ENCODE measurements at places on chromosomes 3 and 15.

DNA sequence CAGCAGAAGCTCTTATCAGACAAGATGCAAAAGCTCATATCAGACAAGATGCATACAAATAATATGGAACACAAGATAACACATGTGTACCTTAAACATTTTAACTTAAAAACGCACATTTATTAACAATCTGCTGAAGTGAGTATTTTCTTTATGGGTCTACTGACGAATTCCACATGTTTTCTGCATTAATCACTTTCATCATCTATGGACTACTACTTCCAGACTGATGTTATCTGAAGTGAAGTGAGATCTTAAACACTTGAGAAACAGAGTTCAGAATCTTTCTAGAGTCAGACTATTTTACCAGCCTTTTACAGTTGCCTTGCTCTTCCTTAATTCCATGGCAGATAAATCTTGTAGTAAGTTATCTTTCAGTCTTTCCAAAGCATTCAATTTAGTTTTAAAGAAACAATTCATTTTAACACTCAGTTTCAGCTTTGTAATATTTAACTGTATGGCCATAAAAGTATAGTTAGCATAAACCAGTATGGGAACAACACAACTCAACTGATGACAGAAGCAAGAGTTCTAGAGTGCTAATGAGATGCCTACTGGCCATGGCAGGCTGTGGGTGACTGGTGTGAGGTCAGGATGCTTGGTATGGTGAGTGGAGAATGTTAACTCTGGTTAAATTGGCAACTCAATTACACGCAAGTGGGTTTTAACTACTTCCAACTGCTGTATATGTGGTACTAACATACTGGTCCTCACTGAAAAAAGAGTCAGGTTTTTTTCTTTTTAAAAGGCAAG, 9.8 kb downstream of the CMTM6 start:
- no peak for DNase-seq

DNA sequence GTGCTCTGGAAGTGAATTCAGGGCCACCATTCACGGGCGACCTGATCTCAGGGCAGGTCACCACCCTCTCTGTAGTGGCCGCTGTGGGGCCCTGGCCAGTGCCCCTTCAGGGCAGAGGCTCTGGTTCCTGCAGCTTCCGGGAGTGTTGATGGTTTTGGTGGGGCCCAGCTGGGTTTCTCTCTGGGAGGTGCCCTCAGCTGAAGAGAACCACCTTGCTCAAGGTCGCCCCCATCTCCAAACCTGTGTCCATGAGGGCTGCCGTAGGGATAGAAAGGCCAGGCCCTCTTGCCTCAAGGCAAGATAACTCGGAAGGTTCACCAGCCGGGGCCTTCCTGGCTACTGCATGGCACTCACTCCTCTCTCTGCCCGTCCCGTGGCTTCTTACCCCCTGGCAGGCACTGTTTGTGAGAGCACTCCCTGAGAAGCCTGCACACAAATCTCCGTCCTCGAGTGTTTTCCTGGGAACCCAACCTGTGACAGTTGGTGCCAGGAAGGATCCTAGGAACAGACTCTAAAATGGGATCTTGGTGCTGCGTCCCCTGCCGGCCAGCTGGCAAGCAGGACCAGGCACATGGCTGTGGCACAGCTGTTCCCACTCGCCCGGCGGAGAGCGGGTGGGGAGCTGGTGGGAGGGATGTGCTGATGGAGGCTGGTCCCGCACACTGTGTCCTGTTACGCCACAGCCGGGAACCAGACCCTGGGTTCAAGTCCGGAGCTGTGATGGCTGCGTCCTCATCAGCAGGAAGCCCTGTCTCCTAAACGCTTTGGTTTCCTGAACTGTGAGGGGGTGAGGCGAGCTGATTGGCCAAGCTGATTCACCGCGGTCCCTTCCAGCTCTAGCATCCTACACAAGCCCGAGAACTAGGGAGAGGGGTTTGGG, 23.2 kb upstream of the PIGZ start:
- no peak for DNase-seq

- DNase-seq: no peak
These were observed at the start of gene FAM107A for GRCh38 chr3:58577269-58577821. FAM107A (minus strand) TSS chr3:58577391; CDS start chr3:58569860, 7,531 bp downstream.

DNA sequence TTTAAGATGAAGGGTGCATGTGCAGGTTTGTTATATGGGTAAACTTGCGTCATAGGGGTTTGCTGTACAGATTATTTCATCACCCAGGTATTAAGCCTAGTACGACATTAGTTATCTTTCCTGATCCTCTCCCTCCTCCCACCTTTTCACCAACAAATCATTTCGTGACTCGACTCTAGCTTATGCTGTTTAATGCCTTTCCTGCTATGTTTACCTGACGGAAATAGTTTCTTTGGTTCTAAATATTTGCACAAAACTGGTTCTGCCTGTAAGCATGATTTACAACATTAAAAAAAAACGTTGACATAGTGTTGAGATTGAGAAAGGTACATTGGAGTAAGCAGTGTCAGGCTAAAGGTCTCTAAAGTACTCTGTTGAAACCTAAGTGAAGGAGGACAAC, 2.4 kb downstream of the GNL3 start:
- DNase-seq: no peak

GRCh38 chr3:127730666-127731295, 58.0 kb downstream of the ABTB1 start:
- DNase-seq: no peak

DNA sequence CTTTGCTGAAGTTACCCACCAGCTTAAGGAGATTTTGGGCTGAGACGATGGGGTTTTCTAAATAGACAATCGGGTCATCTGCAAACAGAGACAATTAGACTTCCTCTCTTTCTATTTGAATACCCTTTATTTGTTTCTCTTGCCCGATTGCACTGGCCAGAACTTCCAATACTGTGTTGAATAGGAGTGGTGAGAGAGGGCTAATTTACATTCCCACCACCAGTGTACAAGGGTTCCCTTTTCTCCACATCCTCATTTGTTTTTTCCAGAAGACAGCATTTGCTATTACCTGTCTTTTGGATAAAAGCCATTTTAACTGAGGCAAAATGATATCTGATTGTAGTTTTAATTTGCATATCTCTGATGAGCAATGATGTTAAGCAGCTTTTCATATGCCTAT, 329.9 kb upstream of the TPRG1 start:
- no peak for DNase-seq

DNA sequence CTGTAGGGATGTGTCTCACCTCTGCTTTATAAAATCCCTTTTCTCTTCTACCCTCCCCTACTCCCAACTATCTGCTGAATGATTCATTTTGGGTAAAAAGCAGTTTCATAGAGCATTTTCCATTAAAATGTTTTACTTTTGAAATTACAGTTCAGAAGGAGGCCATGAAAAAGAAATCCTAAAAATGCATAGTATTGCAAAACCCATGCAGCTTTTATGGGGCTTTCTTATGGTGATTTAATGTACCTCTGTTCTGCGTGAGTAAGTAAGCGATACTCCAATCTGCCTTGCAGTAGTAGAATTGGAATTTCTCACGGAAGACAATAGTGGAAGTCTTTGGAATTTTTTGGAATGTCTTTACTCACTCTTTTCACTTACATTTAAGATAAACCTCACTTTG, 111.9 kb downstream of the ARPP21 start:
- DNase-seq: no peak

GRCh38 chr15:73983211-73983727, 8.8 kb downstream of the STOML1 start:
- DNase-seq: no peak

DNA sequence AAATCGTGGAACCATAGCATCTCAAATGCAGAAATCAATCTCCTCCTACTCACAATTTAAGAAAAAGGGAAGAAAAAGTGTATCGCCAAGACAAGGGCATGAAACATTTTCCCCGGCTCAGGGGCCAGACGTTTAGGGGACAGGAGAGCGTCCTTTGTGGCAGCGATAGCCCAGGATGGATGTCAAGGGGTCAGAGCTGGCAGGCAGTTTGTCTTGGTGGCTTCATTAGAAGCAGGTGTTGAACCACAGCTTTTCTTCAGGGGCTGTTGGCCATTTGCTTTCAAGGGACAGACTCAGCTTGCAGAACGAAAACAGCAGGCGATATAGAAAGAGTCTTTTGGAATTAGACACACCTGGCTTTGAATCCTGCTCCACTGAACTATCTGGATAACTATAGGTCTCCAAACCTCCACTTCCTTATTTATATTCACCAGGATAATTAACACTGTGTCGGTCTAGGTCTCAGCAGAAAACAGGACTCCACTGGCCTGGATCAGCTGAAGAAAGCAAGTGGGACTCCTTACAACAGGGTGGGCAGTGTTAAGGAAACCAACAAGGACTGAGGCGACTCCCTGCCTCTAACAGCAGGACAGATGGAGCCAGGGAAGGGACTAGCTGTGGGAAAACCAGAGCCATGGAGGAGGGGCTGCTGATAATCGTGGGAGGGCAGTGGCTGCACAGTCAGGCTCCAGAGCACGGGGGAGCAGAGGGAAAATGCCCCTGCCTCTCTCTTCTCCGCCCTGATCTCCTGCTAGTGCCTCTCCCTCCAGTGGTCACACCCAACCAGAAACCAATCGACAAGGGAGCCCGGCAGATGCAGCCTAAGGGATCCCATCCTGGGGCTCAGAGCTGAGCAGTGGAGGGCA, 123.6 kb downstream of the LIPC start:
- DNase-seq: no peak

GRCh38 chr15:66911131-66911700, 154.2 kb upstream of the SMAD3 start:
- no peak for DNase-seq

GRCh38 chr3:55601366-55602080, 114.4 kb upstream of the WNT5A start:
- no peak for DNase-seq

GRCh38 chr3:190013943-190014924, 106.5 kb downstream of the P3H2 start:
- no peak for DNase-seq

DNA sequence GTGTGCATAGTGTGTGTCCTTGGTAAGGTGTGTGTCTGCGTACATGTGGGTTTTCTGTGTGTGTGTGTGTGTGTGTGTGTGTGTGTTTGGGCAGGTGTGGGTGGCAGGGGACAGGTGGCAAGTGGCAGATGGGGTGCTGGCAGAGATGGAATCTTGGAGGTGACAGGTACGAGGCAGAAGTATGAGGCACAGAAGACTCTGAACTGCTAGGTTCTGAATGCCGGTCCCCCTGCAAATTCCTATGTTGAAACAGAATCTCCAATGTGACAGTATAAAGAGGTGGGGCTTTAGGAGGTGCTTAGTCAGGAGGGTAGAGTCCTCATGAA, 29.8 kb downstream of the SRPRB start:
- DNase-seq: no peak

DNA sequence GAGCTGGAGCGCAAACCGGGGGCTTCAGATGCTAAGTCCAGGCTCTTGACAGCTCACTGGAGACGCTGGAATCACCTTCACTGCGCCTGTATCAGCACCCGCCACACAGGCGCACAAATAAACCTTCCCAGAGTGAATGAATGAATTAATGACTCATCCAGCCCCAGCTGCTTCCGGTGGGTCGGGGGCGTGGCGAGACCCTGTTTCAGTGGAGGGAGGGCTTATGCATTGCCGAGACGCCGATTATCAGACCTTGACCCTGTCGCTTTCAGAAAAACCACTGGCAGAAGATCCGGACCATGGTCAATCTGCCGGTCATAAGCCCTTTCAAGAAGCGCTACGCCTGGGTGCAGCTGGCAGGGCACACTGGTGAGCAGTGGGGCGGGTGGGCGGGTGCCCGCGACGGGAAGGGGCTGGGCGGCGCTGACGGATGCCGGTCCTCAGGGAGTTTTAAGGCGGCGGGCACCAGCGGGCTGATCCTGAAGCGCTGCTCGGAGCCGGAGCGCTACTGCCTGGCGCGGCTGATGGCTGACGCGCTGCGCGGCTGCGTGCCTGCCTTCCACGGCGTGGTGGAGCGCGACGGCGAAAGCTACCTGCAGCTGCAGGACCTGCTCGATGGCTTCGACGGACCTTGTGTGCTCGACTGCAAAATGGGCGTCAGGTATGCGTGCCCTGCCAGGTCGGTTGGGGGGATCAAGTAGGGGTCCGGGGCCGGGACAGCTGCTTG, 7.7 kb downstream of the ITPKA start:
- DNase-seq: no peak

DNA sequence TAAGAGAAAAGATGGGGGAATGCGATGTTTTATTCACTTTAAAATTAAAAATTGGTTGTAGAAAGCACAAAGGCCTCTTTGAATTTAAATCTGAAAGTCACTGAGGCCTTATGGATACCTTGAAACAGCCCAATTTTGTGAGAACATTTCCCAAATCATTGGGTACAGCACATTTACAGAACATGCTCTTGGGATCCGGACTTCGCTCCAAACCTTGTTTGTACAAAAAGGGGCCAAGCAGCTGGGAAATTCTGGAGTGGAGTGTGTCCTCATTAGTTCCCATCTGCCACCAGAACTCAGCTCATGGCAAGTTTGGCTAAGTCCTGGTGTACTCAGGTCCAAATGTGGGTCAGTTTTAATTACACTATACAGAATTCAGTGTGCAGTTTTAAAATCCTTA, 254.2 kb downstream of the ZBTB20 start:
- DNase-seq: no peak

DNA sequence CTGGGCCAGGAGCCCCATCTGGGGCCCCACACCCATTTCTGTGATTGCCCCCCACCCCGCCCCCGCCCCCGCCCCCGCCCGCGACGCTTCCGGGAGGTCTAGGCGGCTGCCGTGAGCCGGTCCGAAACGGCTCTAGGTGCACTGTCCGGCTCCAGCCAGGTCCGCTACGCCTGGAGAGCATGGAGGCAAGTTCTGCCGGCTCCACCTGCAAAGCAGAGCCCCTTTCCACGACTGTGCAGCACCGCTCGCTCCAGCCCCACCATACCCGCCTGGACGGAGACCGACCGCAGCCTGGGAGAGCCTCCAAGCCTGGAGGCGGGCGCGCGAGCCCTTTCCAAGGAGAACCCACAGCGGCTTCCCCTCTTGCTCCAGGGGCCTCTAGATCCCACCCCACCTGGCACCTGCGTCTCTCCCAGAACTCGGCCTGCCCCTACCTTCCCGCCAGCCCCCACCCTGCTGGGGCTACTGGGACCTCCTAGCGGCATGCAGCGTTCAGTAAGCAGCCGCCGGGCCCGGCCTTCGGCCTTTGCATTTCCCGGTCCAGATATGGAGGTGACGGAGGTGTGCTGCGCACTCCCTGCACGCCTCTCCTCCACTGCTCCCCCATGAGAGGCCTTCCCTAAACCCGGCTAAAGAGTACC, 66.2 kb downstream of the KLF13 start:
- DNase-seq: no peak

- no peak for DNase-seq
These were observed 325.1 kb downstream of the SUCLG2 start for GRCh38 chr3:67329358-67329757.
